Activated CD8-positive, alpha-beta memory T cell treated with anti-CD3 and anti-CD28 coated beads for 1 hour (primary cell): ENCODE measurements at places on chromosomes 7 and 10.
A peak's percentile ranks its signal among the peaks of the same experiment; 100 is the strongest.

GRCh38 chr7:112357136-112357535 lies 93.1 kb upstream of the IFRD1 start:
- no peak for DNase-seq

DNA sequence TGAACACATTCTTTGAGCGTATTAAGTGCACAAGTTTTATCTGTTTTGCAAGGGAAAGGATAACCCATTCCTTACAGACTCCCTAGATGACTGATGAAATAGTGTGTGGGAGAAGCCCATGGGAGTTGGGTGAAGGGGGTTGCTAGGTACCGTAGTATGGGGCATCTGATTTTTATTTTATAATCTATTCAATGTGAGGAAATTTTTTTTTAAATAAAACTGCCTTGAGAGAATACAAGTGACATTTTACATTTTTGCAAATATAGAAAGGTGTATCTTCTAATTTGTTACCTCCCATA lies 1.4 kb downstream of the BTAF1 start:
- DNase-seq = no peak

- peak; percentile 54 for DNase-seq
These were observed 256.9 kb upstream of the NFE2L3 start for GRCh38 chr7:25894902-25895791.

DNA sequence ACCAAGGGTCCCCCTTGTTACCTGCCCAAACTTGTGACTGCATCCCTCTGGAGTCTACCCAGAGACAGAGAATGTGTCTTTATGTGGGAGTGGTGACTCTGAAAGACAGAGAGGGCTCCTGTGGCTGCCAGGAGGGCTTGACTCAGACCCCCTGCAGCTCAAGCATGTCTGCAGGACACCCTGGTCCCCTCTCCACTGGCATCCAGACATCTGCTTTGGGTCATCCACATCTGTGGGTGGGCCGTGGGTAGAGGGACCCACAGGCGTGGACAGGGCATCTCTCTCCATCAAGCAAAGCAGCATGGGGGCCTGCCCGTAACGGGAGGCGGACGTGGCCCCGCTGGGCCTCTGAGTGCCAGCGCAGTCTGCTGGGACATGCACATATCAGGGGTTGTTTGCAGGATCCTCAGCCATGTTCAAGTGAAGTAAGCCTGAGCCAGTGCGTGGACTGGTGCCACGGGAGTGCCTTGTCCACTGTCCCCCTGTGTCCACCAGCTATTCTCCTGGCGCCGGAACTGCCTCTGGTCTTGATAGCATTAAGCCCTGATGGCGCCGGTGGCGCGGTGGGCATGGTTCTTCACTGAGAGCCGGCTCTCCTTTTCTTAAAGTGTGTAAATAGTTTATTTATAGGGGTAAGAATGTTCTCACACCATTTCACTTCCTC lies 19.4 kb upstream of the SH2D4B start:
- no peak for DNase-seq

GRCh38 chr10:112141292-112141691 lies 42.3 kb downstream of the GPAM start:
- no peak for DNase-seq

DNA sequence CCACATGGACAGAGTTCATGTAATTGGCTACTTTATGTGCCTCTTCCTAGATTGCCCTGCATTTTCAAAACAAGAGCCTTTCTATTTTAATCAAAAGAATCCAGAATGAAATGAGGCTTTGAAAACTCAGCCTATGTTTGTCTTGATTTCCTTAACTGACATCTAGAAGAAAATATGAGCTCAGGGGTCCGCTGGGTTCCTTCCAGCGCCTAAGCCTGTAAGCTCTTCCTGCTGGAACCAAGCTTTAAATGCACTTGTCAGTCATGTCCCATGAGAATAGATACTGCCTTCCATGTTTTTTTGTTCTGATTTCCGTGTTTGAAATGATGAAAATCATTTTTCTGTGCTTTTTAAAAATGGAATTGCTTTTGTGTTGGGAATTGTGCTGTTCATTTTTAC lies 74.2 kb downstream of the EGFR start:
- DNase-seq = no peak

GRCh38 chr10:122208571-122209430 lies 62.3 kb upstream of the BTBD16 start:
- no peak for DNase-seq

- no peak for DNase-seq
These were observed 55.2 kb downstream of the CDK6 start for GRCh38 chr7:92781117-92781720.

DNA sequence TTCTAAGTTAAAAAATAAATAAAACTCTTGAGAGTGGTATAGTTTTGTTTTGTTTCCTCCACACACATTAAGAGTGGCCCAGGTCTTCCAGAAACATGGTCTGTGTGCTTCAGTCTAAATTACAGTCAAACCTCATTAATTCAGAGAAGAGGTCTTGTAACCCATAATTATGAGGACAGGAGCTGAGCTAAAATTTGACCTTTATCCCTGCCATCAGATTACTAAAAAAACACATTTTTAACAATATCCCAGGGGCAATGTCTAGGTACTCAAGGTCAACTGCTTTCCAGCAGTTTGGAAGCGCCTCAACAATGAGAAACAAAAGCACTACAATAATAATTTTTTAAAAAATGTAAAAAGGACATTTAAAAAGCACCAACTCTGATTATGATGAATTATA lies 184.1 kb upstream of the PFKP start:
- DNase-seq = no peak
